Stimulated activated CD4-positive, alpha-beta T cell treated with anti-CD3 and anti-CD28 coated beads, Interleukin-4, amount 100 ng/mL, for 24 hours (primary cell): ENCODE measurements at places on chromosomes 2 and 18.

GRCh38 chr2:196249860-196250259 lies 78.5 kb upstream of the STK17B start:
- no peak for DNase-seq

DNA sequence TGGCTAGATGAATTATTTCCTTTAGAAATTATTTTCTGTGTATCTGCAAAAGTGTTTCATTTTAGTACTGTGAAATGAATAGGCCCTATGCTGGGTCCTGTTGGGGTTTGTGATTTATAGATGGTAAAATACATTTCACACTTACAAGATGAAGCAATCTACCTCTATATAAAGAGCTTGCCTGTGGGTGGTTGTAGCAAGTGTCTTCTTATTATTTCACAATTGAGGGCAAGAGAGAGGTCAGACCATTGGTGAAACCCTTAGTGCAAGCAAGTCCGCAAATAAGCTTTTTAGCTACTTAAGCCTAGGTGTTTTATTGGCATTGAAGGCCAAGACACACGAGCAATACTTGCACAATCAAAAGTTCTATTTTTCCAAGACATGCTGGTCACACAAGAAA lies 153.1 kb downstream of the FMNL2 start:
- DNase-seq: no peak

DNA sequence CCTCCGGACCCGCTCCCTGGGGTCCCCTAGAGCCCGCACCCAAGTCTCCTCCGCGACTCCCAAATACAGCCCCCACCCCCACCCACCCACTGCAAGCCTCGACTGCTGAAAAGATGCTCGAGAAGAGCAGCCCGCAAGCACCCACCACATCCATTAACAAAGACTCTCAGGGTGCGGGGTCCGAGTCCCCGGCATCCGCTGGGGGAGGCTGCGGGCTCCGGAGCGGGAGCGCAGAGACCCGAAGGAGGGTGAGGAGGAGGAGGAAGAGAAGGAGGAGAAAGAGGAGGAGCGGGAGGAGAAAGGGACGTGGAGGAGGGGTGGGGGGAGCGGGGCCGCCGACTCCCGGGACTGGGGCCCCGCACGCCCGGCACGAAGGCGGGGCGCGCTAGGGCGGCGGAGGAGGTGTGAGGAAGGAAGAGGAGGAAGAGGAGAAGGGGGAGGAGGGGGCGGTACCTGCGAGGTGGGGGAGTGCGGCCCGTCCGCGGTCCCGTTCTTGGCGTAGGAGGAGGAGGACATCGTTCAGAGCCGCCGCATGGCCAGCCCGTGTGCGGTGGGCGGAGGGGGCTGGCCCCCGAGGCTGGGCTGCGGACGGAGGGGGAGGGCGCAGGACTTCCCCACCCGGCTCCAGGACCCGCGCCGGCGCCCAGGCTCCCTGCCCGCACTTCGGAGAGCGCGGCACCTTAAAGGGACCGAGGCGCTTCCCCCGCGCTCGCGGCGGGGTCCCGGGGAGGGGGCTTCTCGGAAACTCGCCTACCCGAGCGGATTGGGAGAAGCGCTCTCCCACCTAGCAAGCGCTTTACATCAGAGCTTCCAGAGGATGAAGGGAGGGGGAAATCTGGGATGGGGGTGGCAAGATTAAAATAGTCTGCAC lies at the start of gene CACNB4:
Gene CACNB4, minus strand, starts transcription at position 549 of the 871 bp plus-strand sequence.
- no peak for DNase-seq

GRCh38 chr2:125935559-125935958 lies 720.4 kb upstream of the GYPC start:
- no peak for DNase-seq

GRCh38 chr2:212973347-212973746 lies 178.1 kb downstream of the IKZF2 start:
- DNase-seq: no peak

DNA sequence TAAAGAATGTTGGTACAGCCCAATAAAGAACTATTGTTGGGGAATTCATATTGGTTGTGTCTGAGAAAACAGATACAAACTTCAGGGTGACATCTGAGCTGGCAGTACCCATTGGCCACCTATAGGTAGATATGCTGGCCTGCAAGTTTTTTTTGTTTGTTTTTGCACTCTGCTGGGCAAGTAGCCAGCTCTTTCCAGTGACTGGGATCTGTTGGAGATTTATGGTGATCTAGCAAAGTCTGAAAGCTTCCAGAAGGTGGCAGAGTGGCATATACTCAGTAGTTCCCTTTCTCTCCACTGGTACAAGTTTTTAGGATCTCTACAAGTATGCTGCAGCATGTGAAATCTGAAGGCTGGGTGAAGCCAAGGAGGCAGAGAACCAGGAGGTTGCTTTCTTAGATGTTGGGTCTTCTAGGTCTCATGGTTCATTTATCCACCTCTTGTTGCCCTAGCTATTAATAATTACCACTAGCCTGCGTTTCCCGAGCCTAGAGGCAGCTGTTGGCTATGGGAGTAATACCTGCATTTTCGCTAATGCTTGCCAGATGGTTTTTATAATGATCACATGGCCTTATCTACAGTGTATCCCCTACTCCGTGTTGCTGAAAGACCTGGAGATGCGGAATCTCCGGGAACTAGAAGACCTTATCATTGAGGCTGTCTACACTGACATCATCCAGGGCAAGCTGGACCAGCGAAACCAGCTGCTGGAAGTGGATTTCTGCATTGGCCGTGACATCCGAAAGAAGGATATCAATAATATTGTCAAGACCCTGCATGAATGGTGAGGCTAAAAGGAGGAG lies 9.5 kb downstream of the COPS7B start:
- DNase-seq: no peak

DNA sequence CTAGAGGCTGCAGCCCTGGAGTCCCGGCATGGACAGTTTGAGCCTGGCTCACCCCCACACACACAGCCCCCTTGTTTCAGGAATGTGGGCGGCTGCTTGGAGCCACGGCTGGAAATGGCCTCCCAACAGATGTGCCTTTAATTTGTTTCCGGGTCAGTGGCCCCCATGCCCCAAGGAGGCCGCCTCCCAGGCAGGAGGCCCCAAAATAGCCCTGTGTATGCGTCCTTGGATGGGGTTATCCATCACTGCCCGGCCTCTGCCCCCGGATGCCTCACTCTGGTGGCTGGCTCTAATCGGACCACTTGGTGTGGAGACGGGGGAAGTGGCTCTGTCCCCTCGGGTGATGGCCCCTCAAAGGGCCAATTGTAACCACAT lies 151.9 kb upstream of the MYCN start:
- DNase-seq: no peak

DNA sequence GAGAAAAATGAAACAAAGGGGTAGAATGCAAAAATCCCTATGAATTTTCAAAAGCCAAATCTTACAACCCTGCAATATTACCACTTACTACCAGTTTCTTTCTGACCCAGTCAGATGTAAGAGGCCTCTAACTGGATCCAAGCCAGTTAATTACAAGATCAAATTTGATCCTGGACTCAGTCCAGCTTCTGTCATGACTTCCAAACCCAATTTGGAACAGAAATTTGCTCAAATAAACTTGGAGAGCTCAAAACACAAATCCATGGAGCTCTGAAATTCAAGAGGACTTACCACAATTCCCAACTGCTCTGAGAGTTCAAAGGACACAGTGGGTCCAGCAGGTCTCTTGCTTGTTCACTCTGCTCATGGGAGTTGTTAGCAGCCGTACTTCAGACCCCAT lies 1271.7 kb upstream of the SLC39A10 start:
- DNase-seq: no peak

DNA sequence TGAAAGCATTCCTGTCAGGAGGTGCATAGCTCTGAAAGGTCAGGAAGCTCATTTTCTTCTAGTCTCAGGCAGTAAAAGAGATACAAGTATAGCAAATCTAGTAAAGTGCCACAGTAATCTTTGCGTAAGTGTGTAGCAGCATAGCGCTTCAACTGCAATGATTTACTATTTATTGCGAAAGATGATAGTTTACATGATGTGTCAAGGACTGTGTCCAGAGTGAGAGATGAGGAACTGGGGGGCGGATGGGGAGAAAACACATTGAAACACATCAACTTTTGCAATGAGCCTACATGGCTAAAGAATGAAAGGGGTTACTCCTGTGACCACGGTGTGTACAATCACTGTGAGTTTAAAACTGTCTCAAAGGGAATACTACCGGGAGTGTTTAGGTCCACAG lies 644.4 kb downstream of the GALR1 start:
- no peak for DNase-seq

DNA sequence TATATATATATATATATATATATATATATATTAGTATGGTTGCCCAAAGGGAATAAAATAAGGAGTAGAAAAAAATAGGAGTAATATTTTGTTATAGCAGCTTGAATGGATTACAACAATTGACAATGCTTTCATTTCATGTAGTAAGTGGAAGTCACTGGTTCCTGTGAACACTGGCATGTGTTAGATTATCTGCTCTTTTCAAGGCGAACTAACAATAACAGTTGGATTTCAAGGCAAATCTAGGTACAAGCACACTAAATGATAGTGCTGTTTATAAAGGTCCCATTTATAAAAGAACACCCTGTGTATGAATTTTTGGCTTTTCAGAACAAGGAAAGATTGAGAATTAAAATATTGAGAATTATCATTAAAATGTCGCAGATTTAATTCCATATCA lies 1535.7 kb downstream of the LRP1B start:
- no peak for DNase-seq

DNA sequence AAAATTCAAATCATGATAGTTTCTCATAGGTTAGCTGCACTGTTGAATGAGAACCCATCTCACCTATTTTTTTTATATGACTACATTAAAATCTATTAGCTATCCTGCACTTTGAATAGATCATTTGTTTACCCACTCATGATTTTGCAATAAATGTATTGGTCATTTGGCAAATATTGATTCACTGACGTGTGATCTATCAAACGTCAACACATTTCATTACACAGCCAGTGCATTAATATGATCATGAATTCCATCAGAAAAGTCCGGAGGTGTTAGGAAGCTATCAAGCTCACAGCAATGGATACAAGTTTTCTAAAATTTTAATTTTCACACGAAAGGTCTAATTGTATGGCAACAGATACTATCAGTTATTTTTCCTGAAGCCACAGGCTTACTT lies 128.2 kb upstream of the ID2 start:
- DNase-seq: no peak

DNA sequence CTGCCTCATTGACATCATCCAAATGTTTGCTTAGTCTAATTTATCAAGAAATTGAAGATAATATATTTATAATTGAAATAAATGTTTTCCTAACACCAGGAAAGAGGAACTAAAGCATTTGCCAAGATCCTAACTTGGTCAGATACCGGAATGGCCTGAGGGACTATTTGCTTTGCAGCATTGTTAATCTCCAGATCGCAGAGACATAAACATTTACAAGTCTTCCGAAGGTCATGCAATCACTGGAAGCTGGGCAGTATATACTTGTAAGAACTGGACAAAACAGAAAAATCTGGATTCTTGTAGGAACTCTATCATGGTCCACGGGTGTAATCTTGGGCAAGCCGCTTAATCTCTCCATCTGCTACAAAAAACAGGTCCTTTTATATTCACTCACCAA lies 42.2 kb downstream of the CYBRD1 start:
- no peak for DNase-seq

- no peak for DNase-seq
These were observed 30.8 kb downstream of the CCDC150 start for GRCh38 chr2:196670342-196670741.
